ENCODE measurements at places on chromosomes 5 and 9.

DNA sequence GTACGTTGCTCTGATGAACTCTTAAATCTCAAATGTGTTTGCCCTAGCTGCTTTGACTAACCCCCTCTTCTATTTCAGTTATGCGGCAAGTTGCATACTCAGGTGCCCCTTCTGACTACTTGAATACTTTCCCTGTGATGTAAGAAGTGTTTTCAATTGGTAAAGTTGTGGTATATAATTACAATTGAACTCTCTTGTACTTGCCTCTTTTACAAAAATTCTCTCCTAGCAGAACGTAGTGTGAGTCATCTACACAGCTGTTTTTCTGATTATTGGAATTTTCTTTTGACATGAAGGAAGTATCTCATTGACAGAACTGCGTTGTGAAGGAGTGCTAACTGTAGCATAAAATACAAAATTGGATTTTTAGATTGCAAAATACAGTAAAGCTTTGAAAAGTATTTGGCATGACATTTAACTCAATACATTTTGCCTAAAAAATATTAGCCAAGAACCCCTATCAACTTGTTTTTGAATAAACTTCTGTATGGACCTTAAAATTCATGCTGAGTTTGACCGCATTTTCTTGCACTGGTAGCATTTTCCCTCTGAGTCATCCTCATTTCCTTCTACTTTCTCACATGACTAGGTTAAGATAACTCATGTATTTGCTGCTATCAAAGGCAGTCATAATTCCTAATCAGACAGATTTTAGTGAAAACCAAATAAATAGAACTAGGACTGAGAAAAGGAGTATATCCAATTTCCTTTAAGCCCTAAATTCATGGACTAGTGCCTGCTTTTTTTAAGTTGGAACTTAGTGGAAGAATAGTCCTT is 6.3 kb downstream of the CRHBP start:
- DNase-seq = no peak

DNA sequence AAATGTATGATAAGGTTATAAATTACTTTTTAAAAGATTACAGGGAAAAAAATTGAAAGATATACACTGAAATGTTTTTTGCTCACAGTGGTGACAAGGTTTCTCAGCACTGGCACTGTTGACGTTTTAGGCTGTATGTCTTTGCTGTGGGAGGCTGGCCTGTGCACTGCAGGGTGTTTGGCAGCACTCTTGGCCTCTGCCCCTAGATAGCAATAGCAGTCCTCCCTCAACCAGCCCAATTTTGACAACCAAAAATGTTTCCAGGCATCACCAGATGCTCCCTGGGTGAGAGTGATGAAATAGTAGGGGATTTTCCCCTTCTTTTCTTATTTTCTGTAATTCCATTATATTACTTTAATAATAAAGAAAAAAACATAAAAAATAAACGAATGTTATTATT is 3.3 kb downstream of the CD274 start:
- no peak for DNase-seq

DNA sequence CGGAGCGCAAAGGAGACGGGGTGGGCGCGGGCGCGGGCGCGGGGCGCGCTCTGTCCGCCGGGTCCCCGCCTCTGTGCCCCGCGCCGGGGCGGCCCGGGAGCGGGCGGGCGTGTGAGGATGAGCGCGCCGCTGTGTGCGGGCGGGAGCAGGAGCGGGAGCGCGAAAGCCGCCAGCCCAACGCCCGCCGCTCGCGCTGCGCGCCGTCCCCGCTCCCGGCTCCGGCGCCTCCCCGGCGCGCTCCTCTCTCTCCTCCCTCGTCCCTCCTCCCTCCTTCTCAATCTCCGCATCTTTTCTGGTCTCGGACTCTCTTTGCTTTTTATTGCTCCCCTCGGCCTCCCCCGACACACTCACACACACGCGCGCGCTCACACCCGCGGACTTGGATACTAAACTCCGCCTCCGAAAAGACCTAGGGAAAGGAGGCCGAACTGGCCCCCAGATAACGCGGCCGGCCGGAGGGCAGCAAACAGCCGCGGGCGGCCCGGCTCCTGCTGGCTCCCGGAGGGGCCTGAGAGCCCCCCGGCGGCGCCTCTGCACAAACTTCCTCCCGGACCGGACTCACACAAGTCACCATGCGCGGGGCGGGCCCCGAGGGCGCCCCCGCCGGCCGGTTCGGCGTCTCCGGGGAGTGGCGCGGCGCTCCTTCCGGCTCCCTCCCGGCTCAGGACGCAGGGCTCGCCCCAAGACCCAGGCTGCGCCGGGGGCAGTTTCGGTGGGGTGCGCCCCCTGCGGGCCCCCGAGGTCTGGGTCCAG is at the start of gene FIBCD1:
FIBCD1 (minus strand) TSS at position 596 of the 753 bp plus-strand sequence. CDS start 640 bp downstream, outside the sequence.
- DNase-seq = peak; percentile 47

- peak; percentile 22 for DNase-seq
These were observed 43.7 kb upstream of the TTC1 start for GRCh38 chr5:159965031-159965837.

DNA sequence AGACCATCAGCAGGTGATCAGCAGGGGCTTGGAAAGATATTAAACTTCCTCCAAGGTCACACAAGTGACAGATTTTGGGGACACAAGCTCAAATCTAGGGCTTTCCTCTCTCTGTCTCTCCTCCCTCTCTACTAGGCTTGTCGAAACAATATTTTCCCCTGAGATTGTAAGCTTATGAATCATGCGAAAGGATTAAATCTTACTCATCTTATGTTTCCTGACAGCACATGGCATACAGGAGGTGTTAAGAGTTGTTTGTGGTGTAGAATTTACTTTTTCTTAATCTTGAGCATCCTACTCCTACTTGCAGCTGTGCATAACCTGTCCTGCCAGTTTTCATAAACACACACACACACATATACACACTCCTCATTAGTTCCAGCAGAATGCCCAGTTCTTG is 186.3 kb downstream of the MARCHF11 start:
- DNase-seq = no peak

- DNase-seq = no peak
These were observed 80.1 kb upstream of the CACNA1B start for GRCh38 chr9:137797206-137798120.

GRCh38 chr9:81771571-81771970 is 82.2 kb upstream of the TLE1 start:
- DNase-seq = no peak

DNA sequence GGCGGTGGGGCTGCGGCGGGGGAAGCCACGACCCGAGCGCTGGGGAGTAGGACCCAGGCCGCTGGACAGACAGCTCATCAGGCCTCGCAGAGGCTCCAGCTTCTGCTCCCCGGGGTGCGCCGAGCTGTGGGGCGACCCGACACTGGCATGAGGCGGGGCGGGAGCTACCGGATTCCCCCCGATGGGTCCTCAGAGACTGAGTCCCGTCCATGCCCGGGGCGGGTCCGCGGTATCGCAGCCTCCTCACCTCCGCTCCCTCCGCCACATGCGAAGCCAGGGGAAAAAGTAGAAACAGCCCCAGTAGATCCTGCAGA is 2.6 kb upstream of the CCL27 start:
- DNase-seq = no peak

DNA sequence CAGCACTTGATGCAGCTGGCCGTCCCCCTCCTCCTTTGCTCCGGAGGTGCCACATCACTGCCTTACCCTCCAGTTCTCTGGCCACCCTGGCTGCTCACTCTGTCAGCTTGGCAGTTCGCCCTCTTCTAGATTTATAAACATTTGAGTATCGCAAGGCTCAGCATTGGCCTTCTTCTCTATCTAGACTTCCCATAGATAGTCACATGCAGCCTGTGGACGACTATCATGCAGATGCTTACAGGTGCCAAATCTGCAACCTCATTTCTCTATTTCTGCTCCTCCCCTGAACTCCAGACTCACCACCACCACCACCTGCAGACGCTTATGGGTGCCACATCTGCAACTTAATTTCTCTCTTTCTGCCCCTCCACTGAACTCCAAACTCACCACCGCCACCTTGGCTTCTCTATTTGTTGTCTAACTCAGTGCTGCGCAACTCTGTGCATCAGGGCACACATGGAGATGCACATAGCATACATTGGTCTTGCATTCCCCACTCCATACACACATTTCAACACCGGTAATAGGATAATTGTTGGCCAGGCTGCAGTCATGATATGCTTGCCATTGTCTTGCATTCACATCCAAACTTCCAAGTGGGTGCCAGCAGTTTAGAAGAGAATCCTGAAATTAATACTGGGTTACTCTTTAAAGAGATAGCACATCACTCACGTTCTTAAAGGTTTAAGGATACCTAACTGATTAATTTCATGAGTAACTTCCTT is 1.9 kb upstream of the DAP start:
- peak; percentile 14 for DNase-seq

DNA sequence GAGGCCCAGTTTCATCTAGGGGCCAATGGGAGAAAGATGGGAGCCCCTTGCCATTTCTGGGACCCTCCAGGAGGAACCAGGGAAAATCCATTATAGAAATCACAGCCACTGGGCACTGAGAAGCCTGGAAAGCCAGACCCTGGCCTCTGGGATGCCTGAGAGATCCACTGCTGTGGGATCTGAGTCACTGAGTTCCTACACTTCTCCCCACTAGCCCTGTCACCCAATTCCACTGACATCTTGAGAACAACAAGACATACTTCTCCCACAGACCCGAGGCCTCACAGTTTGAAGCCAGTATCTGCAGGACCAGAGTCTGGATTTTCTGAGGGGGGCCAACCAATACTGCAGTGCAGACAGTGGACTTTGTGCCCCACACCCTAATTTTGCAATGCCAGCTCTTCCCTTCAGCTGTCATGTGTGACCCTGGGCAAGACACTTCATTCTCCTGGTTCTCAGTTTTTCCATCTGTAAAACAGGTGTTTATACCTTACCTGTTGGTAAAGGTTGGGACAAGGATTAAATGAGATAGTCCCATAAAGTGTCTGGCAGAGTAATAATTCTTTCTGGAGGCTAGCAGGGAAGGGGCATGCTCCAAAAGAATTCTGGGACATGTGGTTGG is 46.5 kb downstream of the CXXC5 start:
- DNase-seq = no peak

DNA sequence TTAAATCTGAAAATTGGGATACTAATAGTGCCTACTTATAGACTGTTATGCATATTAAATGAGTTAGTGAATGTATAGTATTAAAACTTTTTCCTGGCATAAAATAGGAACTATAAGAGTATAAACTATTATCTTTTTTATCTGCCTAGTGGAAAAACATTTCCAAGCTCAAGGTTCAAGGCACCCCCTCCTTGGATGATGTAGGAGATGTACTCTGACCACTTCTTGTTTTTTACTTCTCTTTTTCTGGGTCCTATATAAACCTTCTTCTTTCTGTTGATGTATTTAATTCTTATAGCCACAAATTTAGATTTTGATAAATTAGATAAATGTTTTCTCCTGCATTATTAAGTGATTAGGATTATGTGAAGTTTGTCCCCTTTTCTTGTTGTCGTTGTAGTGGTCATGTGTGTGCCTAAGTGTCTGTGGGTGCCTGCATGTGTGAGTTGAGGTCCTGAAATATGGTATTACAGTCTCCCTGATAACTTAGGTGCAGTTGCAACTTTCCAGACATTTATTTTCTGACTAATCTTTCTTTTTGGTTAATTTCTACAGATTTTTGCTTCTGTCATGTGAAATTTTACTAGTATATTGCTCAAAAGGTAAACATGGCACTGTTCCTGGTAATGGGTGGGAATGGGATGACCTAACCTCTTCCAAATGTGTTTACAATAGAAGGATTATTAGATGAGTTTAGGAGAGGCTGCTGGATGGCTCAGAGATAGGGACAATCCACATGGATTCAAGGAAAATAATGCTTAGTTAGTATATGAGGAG is 160.8 kb upstream of the CDKN2B start:
- no peak for DNase-seq

DNA sequence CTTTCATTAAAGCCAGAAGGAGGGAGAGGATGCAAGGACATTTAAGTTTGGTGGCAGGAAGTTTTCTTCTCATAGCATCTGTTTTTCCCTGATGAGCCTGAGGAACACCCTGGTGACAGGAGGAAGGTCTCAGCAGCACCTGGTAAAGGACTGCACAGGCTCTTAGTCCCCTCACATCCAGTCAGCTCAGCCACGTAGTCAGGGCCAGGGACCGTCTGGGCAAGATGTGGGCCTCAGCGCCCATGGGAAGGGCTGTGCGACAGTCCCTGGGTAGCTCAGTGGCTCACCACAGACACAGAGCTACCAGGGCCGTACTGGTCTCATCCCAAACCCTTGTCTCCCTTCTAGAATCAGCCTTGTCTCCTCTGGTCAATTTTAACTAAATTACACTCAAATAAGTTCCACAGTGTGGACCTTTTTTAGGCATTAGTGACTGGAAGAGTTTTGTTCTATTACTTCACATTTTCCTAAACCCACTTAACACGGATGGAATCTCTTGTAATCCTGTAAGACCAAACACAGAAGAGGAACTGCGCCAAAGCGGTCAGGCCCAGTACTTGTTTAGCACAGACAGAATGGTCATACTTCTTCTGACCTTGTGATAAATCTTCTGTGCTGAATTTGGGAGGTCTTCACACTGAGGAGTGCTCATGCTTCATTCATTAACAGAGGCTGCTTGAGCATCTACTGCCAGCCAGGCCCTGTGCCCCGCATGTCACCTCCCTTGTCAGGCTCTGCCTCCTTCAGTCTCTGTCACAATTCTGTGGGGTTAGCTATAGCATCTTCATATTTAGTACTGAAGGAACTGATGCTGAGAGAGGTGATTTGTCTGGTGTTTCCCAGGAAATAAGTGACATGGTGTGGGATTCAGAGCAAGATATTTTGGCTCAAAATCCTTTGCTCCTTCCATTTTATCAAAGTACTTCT is 91.4 kb downstream of the ANGPTL2 start:
- no peak for DNase-seq

GRCh38 chr9:127567035-127567729 is 44.9 kb upstream of the STXBP1 start:
- no peak for DNase-seq

- DNase-seq = no peak
These were observed 15.1 kb upstream of the NRARP start for GRCh38 chr9:137317021-137317717.

DNA sequence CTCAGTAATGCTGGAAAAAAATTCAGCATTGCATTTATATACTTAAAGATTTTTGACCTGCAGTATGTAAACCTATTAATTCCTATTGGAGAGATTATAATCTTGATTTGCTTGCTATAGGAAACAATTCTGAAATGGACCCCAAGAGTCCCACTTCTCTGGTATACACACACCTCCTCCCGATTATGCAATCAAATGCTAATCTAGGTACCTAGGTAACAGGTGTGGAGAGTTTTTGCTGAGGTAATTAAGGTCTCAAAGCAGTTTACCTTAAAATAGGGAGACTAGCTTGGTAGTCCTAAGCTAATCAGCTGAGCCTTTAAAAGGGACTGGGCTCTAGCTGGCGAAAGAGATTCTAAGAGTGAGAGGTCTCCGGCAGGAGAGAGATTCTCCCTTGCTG is 22.2 kb downstream of the ISOC1 start:
- DNase-seq = no peak

GRCh38 chr9:90251316-90251715 is 391.3 kb downstream of the DIRAS2 start:
- no peak for DNase-seq

Data from germinal center (tissue), 1 donor.